Neural progenitor cell (in vitro differentiated cells): ENCODE measurements at places on chromosomes 2 and 18. TPM values are rescaled to one million over a fixed set of nuclear protein-coding genes. Genes with fewer than 3 reads are reported as not detected.

GRCh38 chr2:207434306-207434705 lies 95.5 kb upstream of the CREB1 start:
- DNase-seq = no peak
- no peaks in the 10 kb centered on the region for H3K27me3 ChIP-seq
- H3K36me3 ChIP-seq = no peaks in the 10 kb centered on the region
- H3K27ac ChIP-seq = no peak overlapping the region
- H3K4me3 ChIP-seq = no peak overlapping the region
- peaks cover 7% of the 10 kb centered on the region for H3K4me1 ChIP-seq

The CNGA3 gene
- not detected in 2 replicates for total RNA-seq

DNA sequence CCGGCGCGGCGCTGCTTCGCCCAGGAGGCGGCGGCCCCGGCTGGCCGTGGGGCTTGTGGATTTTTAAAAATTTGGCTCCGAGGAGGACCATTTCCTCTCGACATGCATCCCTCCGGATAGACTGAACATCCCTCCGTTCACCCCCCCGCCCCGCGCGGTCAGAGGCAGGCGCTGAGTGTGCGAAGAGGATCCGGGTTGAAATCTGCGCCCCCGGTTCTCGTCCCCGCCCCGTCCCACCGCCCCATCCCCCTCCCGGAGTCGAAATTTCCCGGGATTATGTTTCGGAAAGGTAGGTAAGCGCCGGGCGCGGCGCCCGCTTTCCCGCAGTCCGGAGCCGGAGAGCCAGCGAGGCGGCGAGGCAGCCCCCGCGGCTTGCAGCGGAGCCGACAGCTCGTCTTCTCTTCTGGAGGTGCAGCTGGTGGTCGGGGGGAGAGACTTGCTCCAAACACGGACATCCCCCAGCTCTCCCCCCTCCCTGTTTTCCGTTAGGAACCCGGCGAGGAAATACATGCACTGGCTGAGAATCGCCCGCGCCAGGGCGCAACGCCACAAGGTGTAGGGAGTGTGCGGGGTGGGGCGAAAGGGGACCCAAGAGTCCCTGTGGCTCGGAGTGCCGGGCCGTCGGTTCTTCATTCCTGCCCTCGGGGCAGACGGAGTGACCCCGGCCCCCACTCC lies at the start of gene PRKCE:
Gene PRKCE (plus strand): TSS at position 261 of the 675 bp plus-strand sequence.
- peak within 1 kb of the TSS; percentile 92 for H3K4me3 ChIP-seq
- no peak within 1 kb of the TSS for H3K27ac ChIP-seq
- DNase-seq = peak; percentile 68
- H3K27me3 ChIP-seq = peaks cover 83% of the 10 kb centered on the region
- H3K4me1 ChIP-seq = peaks cover 13% of the 10 kb centered on the region

DNA sequence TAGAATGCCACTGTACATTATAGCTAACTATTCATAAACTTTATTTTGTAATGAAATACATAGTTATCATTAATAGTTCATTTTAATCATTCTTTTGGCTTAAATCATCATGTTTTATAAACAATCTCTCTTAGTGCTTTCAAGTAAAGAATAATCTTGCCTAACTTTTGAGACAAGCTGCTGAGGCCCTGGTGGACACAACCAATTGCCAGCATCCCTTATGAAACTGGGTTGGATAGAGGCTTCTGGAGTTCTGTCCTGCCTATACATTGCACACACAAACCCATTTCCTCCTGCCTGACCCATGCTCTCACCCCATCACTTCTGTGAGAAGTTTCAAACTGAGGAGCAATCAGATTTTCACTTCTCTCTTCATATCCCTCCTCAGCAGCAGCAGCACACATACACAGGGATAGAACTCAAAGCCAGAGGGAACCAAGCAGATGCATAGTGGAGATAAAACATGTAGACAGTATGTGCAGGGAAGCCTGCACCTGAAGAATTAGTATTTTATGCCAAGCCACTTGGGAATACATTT lies 450.0 kb upstream of the SLC14A2 start:
- no peak overlapping the region for H3K4me3 ChIP-seq
- no peaks in the 10 kb centered on the region for H3K27me3 ChIP-seq
- H3K27ac ChIP-seq = no peak overlapping the region
- no peaks in the 10 kb centered on the region for H3K4me1 ChIP-seq

The C2orf66 gene
- total RNA-seq = 0.15 and 0.43 TPM in 2 replicates

DNA sequence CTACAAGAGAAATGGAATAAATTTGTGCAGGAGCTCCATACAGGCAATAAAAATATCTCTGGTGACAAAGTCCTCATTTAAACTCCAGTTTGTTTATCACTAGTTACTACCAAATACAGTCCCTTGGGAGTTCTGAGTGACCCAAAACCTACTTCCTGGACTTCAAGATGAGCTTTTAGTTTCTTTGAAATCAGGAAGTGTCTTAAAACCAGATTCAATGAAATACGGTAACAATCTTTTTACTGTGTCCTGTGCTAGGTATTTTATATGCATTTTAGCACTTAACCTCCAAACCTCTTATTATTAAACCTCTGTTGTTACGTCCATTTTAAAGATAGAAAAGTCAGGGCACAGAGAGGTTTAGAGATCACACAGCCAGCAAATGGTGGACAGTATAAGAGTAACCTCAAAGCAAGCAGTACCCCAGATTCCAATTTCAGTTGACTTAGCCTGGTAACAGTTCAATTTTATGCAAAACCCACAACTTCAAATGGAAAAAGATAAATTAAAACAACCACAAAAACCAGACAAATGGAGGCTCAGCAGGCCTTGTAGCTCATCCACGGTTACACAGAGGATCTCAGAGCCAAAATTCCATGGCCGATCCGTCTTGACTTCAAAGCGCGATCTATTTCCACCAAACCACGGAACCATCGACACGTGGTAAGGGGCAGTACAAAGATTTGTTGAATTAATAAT lies 1.3 kb upstream of the KCMF1 start:
- H3K4me3 ChIP-seq = peak overlapping the region; percentile 90
- peaks cover 6% of the 10 kb centered on the region for H3K36me3 ChIP-seq
- H3K4me1 ChIP-seq = peaks cover 21% of the 10 kb centered on the region
- no peaks in the 10 kb centered on the region for H3K27me3 ChIP-seq
- DNase-seq = peak; percentile 33

DNA sequence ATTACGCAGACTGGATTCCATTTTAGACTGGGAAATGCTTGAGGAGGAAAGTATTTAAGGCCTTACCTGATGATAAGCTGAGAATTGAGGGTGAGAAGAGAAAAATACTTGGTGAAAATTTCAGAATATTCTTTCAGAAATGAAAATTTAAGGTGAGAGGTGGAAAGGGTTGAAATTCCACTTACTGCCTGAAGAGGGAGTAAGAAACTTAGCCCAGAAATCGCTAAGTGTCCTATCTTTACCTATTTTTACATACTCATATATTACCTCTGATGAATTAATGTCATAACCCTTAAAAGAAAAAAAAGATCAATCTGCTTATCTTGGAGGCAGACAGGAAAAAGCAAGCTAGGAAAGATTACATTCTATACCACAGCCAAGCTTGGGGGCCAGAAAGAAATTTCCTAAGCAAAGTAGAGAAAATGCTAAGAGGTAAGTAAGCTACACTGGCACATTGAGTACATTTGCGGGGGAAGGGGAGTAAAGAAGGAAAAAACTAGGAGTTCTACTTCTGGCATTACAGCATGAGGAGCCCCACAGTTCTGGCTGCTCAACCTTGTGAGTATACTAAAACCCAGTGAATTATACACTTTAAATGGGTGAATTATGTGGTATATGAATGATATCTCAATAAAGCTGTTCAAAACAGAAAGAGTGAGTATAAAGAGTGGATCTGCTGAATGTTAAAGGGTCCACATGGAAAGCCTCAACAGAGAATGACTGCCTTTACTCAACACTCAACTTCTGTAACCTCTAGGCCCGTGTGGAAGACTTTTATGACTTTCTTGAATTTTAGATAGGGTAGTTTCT lies 33.8 kb downstream of the SMC6 start:
- DNase-seq = peak; percentile 4
- H3K27me3 ChIP-seq = no peaks in the 10 kb centered on the region
- no peak overlapping the region for H3K4me3 ChIP-seq
- no peak overlapping the region for H3K27ac ChIP-seq
- peaks cover 7% of the 10 kb centered on the region for H3K4me1 ChIP-seq

DNA sequence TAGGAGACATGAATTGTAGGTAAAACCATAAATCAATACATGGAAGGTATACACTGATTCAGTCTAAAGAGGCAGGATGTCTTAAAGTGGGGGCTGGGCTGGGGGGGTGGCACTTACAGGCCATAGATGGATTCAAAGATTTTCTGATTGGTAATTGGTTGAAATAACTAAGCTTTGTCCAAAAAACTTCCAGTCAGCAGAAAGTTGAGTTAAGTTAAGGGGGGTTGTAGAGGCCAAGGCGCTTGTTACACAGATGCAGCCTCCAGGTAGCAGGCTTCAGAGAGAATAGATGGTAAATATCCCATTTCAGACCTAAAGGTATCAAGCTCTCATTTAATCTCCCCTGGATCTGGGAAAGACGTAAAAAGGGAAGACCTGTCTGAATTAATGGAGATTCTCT lies 233.6 kb upstream of the NRXN1 start:
- DNase-seq = no peak
- no peak overlapping the region for H3K27ac ChIP-seq
- H3K4me1 ChIP-seq = peaks cover 12% of the 10 kb centered on the region

The POTEI gene
- total RNA-seq = 1.8 and 2.4 TPM in 2 replicates

DNA sequence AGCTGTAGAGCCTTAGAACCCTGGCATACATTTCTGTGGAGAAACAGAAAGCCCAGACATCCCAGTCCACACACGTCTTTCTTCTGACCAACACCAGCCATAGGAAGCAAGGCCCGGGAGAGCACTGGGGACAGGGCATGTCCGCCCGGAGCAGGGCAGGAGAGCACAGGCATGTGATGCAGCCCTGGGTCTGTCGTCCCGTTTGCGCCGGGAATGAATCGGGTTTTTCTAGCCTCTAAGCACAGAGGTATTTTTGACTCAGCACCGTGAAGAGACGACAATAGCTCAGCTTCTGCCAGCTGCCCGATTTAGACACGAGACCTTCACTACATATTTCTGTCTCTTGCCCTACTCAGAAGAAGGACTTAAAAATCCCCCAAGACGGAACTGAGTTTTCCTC lies 7.3 kb upstream of the AMMECR1L start:
- H3K4me1 ChIP-seq = peaks cover 8% of the 10 kb centered on the region
- H3K4me3 ChIP-seq = no peak overlapping the region
- no peaks in the 10 kb centered on the region for H3K36me3 ChIP-seq

- H3K27ac ChIP-seq = no peak overlapping the region
- H3K4me3 ChIP-seq = no peak overlapping the region
- no peak for DNase-seq
- H3K36me3 ChIP-seq = no peaks in the 10 kb centered on the region
- no peaks in the 10 kb centered on the region for H3K27me3 ChIP-seq
- H3K4me1 ChIP-seq = peaks cover 7% of the 10 kb centered on the region
Observed at GRCh38 chr2:46010223-46010924, 286.8 kb upstream of the EPAS1 start.

DNA sequence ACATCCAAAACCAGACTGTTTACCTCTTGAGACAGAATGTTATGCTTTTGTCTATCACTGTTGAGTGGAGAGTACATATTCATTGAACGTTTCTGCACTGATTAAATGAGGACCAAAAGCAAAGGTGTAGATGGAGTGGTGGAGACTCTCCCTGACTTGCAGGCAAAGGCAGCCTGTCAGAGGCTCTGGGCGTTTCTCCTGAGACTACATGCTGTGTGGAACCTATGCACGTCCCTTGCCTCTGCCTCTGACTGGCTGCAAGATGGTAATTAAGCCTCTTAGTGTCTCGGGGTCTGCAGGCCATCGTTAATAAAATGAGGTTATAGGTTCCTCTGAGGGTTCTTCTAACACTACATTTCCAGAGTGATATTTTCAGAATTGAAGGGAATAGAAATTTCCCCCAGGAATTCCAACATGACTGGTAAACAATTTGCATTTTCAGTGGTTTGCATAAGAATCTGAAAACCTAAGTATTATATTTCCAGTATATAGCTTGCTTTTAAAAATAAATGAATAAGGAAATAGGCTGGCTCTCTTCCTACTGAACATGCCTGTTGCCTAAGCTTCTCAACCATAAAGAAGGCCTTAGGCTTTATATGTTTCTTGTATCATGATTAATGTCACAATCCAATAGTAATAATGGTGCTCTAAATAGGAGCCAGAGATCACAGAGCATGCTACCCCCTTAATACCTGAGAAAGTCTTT lies 107.4 kb downstream of the FTCDNL1 start:
- H3K36me3 ChIP-seq = no peaks in the 10 kb centered on the region
- H3K27me3 ChIP-seq = no peaks in the 10 kb centered on the region
- H3K4me3 ChIP-seq = no peak overlapping the region
- H3K4me1 ChIP-seq = peaks cover 16% of the 10 kb centered on the region
- no peak overlapping the region for H3K27ac ChIP-seq

The VAMP5 gene
- total RNA-seq = not detected in 2 replicates

DNA sequence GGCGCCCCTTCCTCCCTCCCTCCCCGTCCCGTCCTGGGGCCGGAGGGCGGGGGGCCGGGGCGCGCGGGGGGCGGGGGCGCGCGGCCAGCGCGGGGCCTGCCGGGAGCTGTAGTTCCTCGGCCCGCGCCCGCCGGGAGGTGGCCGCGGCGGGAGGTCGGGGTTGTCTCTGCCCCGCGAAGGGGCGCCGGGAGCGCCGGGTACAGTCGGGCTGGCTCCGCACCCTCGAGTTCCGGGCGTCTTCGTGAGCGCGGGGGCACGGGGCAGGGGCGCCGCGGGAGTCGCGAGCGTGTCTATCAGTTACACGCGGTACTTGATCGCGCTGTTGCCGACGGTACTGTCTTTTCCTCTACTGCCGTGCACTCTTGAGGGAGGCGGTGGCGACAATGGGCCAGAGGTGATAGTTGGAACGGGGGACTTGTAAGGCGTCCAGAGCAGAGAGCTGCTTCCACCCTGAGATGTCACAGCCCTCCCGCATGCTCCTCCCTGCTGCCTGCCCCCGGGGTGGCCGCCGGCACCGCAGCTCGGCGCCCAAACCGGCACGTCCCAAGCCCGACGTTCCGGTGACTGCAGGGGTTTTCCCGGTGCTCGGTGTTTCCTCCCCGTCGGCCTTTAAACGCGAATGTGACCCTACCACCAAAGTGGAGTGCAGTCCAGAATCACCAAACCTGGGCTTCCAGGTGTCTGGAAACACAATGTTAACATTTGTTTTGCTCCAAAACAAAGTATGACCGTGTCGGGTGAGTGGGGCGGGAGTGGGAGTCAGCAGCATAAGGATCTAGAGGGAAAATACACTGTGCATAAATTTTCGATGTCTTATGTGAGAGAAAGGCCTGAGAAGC lies at the start of gene PRKD3:
Gene PRKD3 (minus strand): TSS at position 48 of the 839 bp plus-strand sequence. CDS start 8,309 bp downstream, outside the sequence.
- no peaks in the 10 kb centered on the region for H3K36me3 ChIP-seq
- peak within 1 kb of the TSS; percentile 89 for H3K27ac ChIP-seq
- peak within 1 kb of the TSS; percentile 98 for H3K4me3 ChIP-seq
- DNase-seq = no peak

- H3K4me1 ChIP-seq = peaks cover 4% of the 10 kb centered on the region
- DNase-seq = no peak
- no peak overlapping the region for H3K4me3 ChIP-seq
- H3K27me3 ChIP-seq = no peaks in the 10 kb centered on the region
- H3K36me3 ChIP-seq = peaks cover 6% of the 10 kb centered on the region
- no peak overlapping the region for H3K27ac ChIP-seq
Observed at GRCh38 chr2:203461746-203462145, 73.4 kb downstream of the RAPH1 start.

GRCh38 chr2:225017713-225018112 lies 24.6 kb downstream of the DOCK10 start:
- H3K27ac ChIP-seq = no peak overlapping the region
- no peak for DNase-seq
- H3K4me3 ChIP-seq = no peak overlapping the region

The COX7A2L gene
- total RNA-seq = 212 and 292 TPM in 2 replicates
